ENCODE measurements at places on chromosomes 11 and 22.

DNA sequence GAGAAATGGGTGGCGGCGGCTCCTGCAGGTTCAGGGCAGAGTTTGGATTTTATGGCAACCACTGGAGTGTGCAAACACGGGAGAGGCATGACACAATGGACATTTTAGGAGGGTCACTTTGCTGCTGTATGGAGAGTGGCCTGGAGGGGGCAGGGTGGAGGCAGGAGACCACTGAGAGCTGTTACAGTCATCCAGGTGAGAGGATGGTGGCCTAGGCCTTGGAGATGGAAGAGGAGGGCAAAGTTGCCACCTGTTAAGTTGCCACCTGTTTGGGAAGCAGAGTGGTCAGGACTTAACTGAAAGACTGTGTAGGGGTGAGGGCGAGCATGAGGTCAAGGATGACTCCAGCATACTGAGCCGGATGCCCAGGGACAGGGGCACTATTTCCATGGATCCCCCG is 2.3 kb upstream of the RAD9A start:
- DNase-seq, result peak; percentile 71

DNA sequence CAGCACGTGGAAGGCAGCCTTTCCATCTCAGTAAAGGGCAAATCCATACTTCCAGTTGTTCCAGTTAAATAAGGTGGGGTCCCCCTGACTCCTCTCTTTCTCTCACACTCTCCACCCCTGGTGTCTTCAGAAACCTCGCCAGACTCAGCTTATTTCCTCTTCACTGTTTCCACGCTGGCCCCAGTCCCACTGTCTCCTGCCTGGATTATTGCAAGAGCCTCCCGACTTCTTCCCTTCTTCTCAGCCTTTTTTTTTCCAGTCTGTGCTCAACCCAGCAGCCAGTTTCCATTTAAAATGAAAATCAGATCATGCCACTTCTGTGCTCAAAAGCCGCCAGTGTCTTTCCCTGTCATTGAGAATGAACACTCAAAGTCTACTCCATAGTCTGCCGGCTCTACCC is 131.4 kb downstream of the PKNOX2 start:
- no peak for DNase-seq

DNA sequence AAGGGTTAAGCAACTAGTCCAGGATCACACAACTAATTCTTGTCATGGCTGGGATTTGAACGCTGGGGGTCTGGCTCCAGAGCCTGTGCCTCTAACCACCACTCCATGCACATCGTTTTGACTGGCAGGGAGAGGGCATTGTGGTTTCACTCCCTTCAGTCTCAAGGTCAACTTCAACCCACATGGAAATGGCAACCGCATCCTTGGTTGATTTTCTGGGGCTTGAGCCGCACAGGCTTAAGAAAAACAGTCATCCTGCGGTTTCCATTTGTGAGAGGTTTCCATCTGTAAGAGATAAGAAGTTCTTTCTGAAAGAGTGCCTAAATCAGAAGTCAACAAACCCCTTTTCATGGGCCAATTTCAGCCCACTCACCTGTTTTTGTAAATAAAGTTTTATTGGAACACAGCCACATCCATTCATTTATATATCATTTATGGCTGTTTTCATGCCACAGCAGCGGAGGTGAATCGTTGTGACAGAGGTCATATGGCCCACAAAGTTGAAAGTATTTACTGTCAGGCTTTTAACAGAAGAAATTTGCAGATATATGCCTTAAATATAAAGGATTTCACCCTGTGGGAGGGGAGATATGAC is 65.7 kb downstream of the SGSM1 start:
- no peak for DNase-seq

DNA sequence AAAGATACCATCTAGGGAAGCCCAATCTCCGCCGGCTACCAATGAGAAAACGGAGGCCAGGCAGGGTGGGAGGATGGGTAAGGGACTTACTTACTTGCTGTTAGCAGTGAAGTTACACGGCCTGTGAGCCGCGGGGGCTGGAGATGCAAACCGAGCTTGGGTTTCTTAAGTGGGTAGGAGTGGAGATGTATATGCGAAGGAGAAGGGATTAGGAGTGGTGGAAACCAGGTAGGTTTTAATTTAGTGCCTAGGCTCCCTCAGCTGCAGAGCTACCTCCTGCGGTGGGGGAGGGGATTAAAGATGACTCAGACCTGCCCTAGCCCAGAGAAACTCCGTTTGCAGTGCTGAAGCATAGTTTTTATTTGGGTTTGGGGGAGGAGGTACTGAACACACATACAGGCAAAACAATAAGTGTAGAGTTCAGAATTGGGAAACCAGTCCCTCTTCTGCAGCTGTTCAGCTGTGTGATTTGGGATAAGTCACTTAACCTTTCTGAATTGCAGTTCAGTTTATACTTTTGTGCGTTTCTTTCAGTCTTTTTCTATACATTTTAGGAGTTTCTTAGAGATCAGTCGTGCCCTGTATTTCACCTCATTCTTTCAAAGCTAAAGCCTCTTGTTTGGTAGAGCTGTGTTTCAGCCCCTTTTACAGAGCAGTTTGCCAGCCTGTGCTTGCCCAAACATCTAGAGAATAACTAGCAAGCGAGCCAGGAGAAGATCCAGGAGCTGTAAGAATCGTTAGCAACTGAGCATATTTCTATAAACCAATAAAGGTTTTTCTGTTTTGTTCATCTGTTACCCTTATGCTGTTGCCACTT is 596 bp upstream of the TNRC6B start:
- peak; percentile 88 for DNase-seq

- peak; percentile 53 for DNase-seq
These were observed 1.2 kb upstream of the HSPA8 start for GRCh38 chr11:123062892-123063825.

GRCh38 chr11:34639545-34639944 is 18.7 kb downstream of the EHF start:
- no peak for DNase-seq

- DNase-seq, result peak; percentile 6
These were observed 24.7 kb upstream of the SLC22A12 start for GRCh38 chr11:64566042-64566914.

DNA sequence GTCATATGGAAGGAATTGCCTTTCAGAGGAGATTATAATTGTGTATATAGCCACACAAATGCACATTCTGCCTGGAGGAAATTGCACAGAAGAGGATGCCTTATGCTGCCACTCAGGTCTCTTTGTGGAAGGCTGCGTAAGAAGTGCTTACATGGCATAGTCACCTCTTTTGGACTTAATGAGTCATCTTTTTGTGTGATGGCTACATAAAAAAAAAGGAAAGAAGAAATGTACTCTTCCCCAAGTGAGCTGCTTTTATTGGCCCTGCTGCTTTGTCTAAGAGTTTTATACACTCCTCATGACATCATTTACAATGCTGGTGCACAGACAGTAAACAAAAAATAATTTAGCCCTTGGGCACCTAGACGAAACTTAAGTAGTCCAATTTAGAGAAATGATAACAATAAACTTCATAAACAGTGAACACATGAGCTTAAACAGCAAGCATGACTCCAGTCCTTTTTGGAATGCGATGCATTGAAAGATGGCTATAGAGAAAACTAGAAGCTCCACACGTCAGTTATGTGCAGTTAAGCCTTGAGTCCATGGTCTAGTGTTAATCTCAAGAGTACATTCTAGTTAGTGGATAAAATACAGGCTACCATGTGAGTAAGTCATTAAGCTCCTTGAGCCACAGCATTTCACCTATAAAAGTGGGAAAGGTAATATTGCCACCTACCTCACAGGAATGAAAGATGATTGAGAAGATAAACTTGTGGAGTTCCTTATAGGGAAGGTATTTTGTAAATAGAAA is 12.0 kb downstream of the CSTPP1 start:
- DNase-seq, result no peak

DNA sequence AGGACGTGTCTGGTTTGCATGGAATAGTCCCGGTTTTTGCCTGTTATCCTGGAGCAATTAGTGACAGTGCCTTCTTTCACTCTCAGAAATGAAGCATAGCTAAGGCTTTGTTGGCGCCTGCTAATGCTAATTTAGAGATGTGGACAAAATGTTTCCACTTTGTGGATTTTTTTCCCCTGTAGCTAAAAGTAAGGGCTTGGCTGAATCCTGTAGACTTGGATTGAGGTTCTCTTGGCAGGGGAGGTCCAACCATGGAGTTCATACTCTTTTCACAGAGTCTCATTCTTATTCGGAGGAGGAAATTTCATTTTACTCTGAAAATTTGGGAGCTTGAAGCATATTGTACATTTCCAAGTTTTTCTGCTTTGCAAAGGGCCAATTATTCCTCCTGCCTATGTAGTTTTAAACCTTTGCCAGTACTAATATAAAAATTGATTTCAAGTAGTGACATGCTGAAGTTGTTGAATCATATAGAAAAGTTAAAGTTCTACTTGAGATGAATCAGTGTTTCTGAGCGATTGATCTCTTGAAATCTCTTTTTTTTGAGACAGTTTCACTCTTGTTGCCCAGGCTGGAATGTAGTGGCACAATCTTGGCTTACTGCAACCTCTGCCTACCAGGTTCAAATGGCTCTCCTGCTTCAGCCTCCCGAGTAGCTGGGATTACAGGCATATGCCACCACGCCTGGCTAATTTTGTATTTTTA is 20.0 kb downstream of the PPFIA1 start:
- DNase-seq, result no peak

- no peak for DNase-seq
These were observed 85.9 kb upstream of the PPARA start for GRCh38 chr22:46064228-46064965.

- no peak for DNase-seq
These were observed 23.6 kb upstream of the SLC25A1 start for GRCh38 chr22:19201869-19202798.

GRCh38 chr11:112369374-112369773 is 108.7 kb upstream of the PLET1 start:
- DNase-seq, result no peak

DNA sequence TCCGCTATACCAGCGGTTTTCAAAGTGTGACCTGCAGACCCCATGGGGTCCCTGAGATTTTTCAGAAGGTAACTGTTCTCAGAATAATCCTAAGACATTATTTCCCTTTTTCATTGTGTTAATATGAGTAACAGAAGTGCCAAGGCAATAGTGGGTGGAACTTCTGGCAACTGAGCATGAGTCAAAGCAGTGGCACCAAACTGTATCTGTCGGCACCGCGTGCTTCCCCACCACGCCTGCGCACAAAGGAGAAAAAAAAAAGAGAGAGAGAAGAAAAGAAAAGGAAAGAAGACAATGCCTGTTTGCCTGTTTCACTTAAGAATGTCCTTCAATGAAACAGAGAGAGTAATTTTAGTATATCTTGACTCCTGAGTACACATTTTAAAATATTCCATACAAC is 679.9 kb downstream of the OPCML start:
- DNase-seq, result no peak

- DNase-seq, result peak; percentile 58
These were observed 45.2 kb upstream of the RASSF10 start for GRCh38 chr11:12963792-12964536.

- DNase-seq, result no peak
These were observed 14.6 kb downstream of the TSPAN32 start for GRCh38 chr11:2316169-2316962.

- no peak for DNase-seq
These were observed 526.3 kb upstream of the RAG2 start for GRCh38 chr11:37124384-37124783.

DNA sequence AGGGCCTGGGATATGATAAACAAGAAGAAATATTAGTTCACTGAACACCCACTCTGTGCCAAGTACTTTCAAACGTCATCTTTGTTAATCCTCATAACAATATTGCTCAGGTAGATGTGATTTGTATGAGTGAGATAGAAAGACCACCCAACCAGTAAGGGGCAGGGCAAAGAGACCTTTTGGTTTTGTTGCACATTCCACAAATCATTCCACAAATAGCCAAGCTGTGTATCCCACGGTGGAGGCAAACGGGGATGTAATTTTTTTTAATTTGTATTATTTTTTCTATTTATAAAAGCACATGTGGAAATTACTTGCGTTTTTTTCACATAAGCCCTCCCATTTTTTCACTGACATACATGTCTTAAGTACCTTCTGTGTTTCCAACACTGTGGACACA is 29.0 kb downstream of the LAYN start:
- DNase-seq, result no peak

- DNase-seq, result no peak
These were observed 16.5 kb downstream of the P2RX3 start for GRCh38 chr11:57354699-57355098.

GRCh38 chr11:911031-911889 is 650 bp upstream of the CHID1 start:
- peak; percentile 38 for DNase-seq

DNA sequence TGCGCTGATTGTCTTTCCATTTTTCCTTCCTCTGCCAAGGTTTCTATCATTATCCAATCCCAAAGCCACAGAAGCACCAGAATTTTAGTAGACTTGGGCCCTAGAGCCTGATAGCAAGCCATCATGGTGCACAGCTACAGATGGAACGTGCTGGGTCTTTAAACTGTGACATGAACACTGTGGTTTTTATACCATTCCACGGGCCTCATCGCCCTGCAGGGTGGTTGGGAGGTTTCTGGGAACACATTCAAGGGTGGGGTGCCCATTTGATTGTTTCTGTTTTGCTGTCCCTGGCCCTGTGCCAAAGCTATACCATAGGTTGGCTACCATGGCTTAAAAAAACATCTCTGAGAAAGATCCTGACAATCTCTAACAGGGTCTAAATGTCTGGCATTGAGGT is 151.9 kb downstream of the CACNA1I start:
- DNase-seq, result no peak

DNA sequence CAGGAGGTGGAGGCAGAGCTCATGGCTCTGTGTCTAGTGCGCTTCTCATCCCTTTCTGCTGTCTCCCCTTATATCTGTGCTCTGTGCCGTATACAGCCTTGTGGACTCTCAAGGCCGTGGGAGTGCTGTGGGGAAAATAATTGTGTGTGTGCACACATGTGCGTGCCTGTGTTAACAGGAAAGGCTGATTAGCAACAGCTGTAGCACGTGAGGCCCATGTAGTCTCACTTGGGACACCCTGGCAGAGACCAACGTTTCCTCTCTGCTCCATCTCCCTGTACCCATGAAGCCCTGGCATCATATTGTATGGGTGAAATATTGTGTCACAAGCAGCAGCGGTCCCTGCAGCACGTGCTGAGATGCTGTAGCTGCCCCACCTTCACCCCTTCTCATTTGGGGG is 109.3 kb downstream of the LRRC32 start:
- no peak for DNase-seq

- no peak for DNase-seq
These were observed 15.9 kb upstream of the FGF3 start for GRCh38 chr11:69834811-69835800.

Measured in CD4-positive, alpha-beta T cell treated with Interleukin-6 for 4 hours (primary cell).